ENCODE measurements at places on chromosomes 1 and 21.

GRCh38 chr21:27067226-27067625 is 100.3 kb upstream of the ADAMTS5 start:
- DNase-seq: no peak

DNA sequence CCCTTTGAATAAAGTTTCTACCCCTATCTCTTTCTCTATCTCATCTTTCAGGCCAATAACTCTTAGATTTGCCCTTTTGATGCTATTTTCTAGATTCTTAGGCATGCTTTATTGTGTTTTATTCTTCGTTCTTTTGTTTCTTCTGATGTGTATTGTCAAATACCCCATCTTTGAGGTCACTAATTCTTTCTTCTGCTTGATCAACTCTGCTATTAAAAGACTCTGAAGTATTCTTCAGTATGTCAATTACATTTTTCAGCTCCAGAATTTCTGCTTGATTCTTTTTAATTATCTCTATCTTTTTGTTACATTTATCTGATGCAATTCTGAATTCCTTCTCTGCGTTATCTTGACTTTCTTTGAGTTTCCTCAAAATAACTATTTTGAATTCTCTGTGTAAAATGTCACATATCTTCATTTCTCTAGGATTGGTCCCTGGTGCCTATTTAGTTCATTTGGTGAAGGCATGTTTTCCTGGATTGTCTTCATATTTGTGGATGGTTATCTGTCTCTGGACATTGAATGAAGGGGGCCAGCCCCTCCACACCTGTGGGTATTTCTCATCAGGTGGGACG is 11.2 kb upstream of the CYP2J2 start:
- no peak for DNase-seq

DNA sequence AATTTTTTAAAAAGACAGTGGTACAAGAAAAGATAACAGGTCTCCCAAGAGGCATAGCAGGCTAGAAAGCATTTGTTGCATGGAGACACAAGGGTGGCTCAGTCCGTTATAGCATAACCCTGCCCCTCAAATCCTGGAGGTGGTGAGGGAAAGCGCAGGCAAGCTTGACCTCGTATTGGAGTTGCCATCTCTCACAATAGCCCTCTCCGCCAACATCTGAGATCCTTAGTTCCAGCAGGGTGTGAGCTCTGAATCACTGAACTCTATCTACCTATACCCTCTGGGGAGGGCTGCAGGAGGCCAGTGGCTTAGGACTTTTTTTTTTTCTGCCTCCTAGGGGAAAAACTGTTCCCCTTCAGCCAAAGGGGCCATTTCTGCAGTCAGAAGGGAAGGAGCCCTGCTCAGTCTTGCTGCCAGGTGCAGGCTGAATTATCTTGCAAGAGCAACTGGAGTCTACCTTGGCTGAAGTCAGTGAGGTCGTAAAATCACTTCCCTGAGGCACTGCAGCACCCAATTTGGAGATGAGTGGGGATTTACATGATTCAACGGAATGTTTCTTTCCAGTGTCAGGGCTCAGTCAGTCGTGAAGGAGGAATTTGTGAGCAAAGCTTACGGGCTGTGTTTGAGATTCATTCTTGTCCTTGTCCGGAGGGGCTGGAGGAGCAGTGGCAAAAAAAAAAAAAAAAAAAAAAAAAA is 17.2 kb upstream of the C8A start:
- DNase-seq: no peak

DNA sequence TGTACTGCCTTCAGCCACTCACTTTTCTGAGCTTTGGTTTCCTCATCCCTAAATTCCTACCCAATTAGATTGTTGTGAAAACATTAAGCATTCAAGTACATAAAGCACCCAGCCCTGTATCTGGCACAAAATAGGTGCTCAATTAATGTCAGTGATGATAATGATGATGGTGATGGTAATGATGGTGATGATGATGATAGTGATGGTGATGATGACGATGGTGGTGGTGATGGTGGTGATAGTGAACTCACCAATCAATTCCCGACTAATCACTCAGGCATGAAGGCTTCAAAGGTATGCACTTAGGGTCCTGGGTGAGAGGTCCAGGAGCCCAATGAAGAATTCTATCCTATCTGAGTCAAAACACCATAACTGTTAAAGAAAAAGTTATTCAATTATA is 383.5 kb downstream of the MATN1 start:
- DNase-seq: no peak

DNA sequence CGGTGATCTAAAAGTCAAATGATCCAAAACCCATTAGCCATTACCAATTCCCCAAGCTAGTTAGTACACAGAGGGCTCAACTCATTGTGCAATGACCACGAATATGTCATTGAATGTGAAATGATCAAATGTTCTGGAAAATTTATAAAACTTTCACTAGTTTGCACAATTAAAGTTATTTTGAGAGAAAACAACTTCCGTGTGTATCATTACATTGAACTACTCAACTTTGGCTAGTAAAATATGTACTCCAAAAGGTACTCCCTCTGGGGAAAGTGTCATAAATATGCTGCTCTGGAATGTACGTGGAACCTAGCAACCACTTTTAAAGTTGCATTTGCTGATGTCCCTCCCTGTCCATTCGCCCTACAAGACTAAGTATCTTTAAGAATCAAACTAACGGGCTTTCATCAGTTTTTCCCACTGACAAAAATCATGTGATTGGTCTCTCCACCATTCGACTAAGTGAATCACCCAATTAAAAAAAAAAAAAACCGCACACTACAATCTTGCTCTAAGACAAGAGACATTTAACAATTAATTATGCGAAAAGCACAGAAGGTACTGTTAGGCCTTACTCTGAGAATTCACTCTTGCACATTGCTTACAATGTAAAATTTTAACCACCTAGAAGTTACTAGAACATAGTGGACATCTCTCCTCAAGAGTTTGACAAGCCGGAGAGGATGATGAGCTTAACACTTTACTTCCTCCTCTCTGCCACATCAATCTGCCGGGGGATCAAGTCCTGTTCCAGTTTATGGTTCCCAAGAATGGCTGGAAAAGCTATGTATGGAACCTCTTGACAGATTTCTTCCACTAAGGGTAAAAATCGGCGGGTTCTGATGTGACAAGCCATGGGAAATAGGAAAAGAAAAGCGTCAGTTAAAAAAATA is 1.2 kb downstream of the ACBD3 start:
- DNase-seq: no peak

GRCh38 chr1:38940339-38941047 is 1.1 kb downstream of the RHBDL2 start:
- no peak for DNase-seq

- DNase-seq: no peak
Measured at GRCh38 chr1:204803607-204804006, 67.1 kb upstream of the NFASC start.

GRCh38 chr1:87219141-87219540 is 109.5 kb upstream of the LMO4 start:
- no peak for DNase-seq

DNA sequence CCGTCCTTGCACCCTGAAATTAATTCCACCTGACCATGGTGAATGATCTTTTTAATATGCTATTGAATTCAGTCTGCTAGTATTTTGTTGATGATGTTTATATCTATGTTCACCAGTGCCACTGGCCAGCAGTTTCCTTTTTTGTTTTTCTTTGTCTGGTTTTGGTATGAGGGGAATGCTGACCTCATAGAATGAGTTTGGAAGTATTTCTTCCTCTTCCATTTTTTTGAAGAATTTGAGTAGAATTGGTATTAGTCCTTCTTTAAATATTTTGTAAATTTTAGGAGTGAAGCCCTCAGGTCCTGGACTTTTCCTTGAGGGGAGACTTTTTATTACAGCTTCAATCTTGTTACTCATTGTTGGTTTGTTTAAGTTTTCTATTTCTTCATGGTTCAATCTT is 231.6 kb downstream of the MRPL39 start:
- DNase-seq: no peak

DNA sequence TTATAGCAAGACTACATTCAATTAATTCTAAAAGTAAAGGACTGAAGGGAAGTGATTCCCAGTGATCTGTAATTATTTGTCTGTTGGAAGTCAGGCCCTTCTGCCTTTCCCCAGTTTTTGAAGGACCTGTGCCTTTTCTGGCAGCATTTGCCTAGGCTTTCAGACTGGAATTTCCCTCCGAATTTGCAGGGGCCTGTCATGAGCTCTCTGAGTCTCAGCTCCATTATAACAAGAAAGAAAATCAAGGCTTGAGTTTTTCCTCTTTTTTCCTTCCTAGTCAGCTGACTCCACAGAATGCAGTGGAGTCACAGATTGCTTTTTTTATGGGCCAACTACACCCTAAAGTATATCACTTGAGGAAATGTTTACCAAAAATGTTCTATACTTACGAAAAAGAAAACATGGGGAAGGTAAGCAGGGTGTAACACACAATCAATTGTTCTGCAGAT is 1.1 kb downstream of the NR5A2 start:
- DNase-seq: no peak

- DNase-seq: no peak
Measured at GRCh38 chr1:54331091-54331772, 75.0 kb downstream of the SSBP3 start.

GRCh38 chr1:205009670-205010069 is 33.3 kb upstream of the CNTN2 start:
- DNase-seq: no peak

GRCh38 chr1:41048540-41048939 is 27.0 kb upstream of the SLFNL1 start:
- no peak for DNase-seq

GRCh38 chr1:91609551-91609950 is 108.9 kb downstream of the CDC7 start:
- DNase-seq: no peak

- no peak for DNase-seq
Measured at GRCh38 chr1:233364695-233365539, 37.4 kb downstream of the MAP3K21 start.

DNA sequence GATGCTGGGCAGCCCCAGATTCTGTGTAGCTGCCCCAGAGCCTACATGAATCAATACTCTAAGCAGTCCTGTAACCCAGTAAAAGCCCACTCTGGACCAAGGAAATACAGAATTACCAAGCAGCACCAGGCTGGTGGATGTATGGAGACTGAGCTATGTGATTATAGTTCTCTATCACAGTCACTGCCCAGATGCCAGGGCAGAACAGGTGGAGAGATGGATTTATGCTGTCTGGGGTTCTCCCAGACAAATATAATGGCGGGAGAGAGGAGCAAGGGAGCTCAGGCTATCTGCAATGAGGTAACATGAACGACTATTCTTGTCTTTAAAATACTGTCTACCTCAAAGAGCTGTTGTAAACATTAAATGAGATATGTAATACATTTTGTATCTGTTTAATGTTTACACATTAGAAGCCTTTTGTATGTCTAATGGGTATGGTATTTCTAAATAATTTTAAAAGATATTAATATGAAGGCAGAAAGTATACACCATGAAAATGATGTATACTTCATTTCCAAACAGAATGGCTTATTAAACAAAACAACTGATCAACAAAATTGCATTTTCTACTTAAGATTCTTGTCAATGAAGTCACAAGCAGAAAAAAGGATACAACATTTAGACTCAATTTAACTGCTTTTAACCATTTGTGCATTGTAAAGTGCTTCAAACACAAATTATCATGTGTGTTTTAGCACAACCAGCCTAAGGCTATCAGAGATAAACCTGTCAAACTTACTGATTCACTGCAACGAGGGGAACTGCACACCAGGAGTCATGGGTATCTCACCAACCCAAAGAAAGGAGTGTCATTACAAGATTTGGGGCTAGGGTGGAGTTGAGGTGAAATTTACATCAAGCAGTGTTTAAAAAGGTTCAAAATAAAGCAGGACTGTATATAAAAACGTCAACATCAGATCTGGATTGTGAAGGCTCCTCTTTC is 3.0 kb downstream of the SDE2 start:
- DNase-seq: no peak

GRCh38 chr1:225767634-225768540 is 9.7 kb upstream of the SRP9 start:
- peak; percentile 48 for DNase-seq

DNA sequence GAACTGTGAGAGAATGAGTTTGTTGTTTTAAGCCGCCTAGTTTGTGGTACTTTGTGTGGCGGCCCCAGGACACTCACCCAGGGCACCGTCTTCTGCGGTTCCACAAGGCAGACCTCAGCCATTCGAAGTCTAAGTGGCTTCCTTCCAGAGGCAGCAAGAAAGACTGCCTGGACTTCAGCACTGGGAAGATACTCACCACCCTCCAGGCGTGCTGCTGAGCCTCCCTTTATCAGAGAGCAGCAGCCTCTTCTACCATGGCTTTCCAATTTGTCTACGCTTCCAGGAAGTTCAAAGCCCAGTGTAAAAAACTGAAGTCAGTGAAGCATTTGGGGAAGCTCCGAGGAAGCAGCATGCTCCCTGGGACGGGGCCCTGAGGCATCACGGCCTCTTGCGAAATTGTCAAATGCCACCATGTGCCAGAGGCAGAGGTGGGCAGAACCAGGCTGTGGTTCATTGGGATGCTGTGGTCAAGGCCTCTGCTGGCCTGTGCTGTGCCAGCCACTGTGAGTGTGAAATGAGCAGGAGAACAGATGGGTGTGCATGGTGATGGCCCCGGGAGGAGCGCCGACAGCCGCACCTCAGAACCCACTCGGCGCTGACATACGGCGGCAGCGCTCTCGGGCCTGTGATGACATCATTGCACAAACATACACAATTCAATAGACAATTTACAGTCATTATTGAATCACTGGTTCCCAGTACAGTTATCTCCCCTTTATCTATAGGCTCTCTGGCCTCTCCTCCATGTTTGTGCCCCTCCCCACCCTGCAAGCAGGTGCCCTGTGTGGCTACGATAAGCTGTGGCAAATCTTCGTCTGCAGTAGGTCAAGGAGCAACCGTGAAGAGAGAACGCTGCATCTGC is 110.4 kb downstream of the PDE9A start:
- DNase-seq: no peak

DNA sequence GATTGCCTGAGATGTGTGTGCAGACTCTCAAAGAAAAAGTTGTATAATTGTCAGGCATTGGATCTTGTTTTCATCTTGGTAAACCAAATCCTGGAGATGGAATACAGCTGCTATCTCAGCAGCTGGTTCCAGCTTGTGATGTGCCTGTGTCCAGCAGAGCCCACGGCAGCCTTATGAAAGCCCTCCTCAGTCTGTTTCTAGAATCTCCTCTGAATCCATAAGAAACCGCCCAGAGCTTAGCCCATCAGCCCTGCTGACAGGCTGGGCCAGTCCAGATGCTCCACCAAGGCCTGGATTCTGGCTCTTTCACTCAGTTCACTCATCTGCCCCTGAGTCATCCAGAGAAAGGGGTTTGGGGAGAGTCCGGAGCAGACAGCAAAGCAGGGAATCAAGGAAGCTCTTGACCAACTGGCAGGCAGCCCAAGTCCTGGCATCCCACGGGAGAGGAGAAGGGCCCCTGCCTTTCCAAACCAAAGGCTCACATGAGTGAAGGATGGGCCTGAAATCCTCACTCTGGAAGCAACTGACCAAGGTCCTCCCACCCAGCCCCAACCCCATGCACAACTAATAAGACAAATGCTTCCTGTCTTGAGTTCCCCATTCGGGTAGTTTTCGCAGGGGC is 45.7 kb downstream of the NAV1 start:
- peak; percentile 38 for DNase-seq

Data from mucosa of gallbladder (tissue), 1 donor.